ENCODE measurements at places on chromosomes 6 and 20.

- no peak for DNase-seq
Observed at GRCh38 chr20:63064745-63065711, 58.3 kb upstream of the BHLHE23 start.

GRCh38 chr6:30214657-30214982 is 1.4 kb upstream of the TRIM26 start:
- no peak for DNase-seq

DNA sequence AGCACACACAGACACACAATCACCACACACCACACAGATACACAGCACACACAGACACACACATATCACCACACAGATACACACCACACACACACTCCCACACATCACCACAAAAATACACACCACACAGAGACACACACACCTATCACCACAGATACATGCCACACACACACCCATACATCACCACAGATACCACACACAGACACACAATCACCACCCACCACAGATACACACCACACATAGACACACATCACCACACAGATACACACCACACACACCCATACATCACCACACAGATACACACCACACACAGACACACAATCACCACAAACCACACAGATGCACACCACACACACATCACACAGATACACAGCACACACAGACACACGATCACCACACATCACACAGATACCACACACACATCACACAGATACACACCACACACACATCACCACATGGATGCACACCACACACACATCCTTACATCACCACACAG is 74.0 kb downstream of the GRM4 start:
- no peak for DNase-seq

- no peak for DNase-seq
Observed at GRCh38 chr20:10965936-10966470, 292.2 kb upstream of the JAG1 start.

GRCh38 chr6:38603496-38603895 is 36.2 kb downstream of the BTBD9 start:
- no peak for DNase-seq

DNA sequence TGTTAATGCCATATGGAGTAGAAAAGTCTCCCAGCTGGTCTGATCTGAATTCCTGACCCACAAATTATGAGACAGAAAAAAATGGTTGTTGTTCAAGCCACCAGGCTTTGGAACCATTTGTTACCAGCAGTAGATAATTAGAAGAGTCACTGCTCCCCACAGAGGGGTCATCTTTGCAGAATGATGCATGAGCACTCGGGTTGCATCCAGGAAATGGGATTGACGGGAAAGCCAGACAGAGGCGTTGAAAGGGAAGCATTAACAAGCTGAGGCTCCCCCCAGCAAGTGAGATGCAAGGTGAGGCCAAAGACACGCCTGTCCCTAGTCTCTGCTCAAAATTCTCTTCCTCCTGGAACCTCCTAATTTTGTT is 182.5 kb downstream of the SYNDIG1 start:
- no peak for DNase-seq

DNA sequence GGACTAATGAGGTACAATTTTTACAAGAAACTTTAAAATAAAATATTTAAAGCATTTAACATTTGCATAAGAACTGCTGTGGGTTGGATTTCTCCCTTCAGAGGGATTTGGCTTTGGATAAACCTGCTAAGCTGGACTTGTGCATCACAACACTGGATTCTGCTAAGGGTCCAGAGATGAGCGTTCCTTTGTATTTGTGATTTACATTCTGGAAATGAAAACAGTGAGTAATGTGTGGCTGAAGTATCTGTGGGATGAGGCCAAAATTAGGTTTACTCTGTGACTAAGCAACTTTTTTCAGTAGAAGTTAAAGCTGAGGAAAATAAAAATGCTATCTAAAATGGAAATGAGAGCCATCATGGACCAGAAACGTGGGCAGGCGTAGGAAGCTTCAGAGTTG is 494.3 kb downstream of the EPM2A start:
- no peak for DNase-seq

DNA sequence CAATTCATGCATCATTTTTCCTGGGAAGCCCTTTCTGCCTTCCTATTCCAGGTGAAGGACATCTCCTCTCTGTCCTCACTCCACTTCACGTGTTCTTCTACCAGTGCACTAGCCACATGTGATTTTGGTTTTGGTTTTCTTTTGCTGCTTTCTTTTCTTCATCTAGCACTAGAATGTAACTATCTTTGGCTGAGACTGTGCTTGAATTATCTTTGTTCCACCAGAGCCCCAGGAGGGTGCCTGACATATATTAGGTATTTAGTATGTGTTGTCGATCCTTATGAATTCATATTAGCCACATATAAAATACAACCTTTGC is 79.9 kb downstream of the VGLL2 start:
- DNase-seq: no peak

GRCh38 chr6:32539839-32540238 is 9.8 kb upstream of the HLA-DRB5 start:
- no peak for DNase-seq

DNA sequence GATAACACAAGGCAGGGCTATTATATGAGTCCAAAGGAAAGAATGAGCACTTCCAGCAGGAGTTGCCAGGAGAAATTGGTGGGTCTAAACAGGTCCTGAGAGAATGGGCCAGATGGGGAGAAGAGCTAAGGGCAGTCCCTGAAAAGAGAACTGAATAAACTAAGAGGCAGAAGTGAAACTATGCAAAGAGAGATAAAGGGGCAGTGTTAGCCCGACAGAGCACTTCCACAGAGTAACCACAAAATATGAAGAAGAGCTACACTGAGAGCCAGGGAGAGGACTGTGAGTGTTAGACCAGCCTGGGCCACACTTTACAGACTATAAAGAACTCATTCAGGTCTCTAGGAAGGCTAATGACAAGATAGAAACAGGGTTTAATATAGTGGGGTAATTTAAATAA is 43.8 kb downstream of the RALGAPA2 start:
- no peak for DNase-seq

- no peak for DNase-seq
Observed at GRCh38 chr6:18388271-18388670, 1.1 kb downstream of the RNF144B start.

- no peak for DNase-seq
Observed at GRCh38 chr6:141682391-141682790, 450.3 kb upstream of the GJE1 start.

DNA sequence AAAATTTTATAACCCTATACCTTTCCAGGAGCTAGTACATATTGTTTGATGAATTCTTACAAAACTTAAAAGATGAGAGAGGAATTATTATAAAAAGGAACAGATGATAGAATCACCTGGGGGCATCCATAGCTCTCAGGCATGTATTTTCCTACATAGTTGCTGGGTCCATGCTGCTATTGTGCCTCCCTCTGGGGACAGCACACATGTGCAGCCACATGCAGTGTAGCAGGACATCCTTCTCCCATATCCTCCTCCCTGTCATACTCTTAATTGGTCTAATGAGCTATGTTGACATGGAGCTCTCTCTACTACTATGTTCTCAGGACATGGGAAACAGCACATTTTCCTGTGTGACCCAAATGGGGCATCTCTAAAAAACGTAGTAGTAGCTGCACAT is 898.2 kb upstream of the MAP3K7 start:
- no peak for DNase-seq

GRCh38 chr6:122709922-122710512 is 69.5 kb upstream of the FABP7 start:
- no peak for DNase-seq

DNA sequence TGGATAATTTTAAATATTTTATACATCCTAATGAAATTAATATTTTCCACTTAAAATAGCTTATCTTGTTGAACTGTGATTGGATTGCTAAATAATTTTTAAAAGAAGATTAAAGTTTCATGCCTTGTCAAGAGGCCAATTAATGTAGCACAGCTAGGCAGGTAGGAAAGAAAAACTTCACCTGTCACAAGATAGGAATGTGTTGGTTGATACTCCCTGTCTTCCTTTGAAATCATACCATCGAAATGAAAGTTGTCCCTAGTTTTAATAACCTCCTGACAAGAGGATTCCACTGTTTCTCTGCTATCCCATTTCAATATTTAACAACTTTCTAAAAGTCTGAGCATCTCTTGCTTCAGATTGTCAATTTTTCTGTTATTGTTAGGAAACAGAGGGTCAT is 80.8 kb downstream of the BMP6 start:
- DNase-seq: no peak

DNA sequence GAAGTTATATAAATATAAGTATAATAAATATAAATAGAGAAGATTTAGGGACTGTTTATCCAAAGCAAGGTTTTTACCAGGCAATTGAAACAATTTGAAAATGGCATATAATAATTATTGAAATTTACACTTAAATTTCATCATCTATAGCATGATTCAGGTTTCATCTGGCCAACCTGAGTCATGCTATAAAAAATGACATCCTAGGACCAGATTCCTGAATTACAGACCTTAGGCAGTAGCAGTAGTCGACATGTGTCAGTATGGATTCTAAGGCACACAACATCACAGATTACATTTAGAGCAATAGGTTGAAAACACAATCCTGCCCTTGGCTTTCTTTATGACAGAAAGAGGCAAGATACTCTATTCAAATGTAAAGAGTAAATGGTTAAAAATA is 592.3 kb downstream of the PHF3 start:
- DNase-seq: no peak

GRCh38 chr6:127514773-127515227 is 4.3 kb downstream of the MTCL3 start:
- peak; percentile 65 for DNase-seq

- DNase-seq: no peak
Observed at GRCh38 chr6:131250122-131250521, 114.9 kb downstream of the AKAP7 start.

GRCh38 chr20:46962452-46963195 is 68.0 kb downstream of the EYA2 start:
- no peak for DNase-seq

DNA sequence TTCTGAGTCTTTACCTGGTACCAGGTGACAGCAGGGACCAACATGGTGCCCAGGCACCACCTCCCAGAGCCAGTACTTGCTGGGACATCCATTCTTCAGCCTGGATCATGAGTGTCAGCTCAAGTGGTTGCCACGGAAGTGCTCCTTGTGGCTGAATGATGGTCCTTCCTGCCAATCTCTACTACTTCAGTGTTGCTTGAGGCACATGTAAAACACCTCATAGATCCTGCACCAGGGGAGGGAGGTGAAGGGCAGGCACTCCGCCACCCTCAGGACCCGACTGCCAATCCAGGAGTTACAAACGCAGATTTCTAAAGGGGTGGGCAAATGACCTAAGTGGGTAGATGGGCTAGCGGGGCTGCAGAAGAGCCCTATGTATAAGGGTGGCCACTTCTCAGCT is 226.0 kb downstream of the PREX1 start:
- no peak for DNase-seq

- no peak for DNase-seq
Observed at GRCh38 chr20:47999166-47999565, 213.9 kb upstream of the SULF2 start.

DNA sequence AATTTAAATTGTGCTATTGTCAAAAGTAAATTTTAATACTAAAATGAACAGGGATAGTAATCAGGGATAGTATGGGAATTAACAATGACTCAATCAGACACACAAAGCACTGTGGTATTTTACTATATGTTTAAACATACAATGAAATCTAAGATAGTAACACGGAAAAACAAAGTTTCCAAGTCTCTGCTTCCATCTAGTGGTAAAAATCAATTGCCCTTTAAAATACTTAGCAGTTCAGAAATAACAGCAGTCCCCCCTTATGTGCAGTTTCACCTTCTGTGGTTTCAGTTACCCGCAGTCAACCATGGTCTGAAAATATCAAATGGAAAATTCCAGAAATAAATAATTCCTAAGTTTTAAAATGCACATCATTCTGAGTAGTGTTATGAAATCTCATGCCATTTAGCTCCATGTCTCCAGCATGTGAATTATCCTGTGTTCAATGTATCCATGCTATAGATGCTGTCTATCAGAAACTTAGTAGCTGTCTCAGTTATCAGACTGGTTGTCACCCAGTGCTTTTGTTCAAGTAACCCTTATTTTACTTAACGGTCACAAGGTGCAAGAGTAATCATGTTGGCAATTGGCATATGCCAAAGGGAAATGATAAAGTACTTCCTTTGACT is 58.5 kb downstream of the AHI1 start:
- DNase-seq: peak; percentile 40

- no peak for DNase-seq
Observed at GRCh38 chr6:35448191-35448590, 3.9 kb upstream of the FANCE start.

DNA sequence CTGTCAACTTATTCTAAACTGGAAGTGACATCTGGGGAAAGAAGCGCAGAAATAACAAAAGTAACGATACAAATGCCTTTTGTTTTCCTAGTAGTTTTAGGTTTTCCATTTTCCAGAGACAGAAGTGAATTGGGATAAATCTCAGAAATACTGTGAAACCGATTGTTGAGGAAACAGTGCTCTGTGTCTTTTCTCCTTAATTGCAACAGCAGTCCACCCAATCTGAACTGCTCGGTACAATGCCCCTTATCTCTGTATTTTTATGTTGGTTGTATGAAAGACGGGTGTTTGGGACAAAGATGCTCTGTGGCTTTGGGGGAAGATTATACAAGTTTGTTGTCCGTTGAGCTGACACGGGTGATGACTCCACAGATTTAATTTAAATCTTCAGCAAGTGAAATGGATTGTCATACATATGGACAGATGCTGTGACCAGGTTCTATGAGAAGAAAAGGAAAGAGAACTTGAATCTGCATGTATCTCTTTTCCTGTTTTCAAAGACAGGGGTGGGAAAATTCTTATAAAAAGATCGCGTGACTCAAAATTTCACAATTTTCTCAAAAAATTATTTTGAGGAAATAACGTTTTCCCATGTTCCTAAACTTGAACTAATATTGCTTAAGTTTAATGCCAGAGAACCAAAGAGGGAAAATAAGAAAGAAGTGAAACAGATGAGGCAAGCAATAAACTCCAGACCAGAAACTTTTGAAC is 41.2 kb downstream of the SASH1 start:
- no peak for DNase-seq

DNA sequence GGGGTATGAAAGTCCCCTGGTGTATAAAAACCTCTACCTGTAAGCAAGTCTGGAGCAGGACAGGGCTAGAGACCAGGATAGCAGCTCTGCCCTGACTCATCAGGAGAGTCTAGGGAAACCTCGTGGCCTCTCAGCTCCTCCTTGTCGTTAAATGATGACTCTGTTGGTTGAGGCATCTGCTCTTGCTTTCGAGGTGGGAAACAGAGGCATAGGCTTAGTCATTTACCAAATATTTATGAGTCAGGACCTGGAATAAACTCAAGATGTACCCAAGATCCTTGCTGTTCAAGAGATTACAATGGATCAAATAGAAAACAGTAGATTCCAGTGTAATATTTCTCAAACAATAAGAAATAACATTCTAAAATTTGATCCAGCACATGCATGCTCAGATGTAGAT is 5.5 kb downstream of the MANBAL start:
- no peak for DNase-seq

- peak; percentile 76 for DNase-seq
Observed at GRCh38 chr6:73521351-73521985, 636 bp upstream of the EEF1A1 start.

- no peak for DNase-seq
Observed at GRCh38 chr6:123213921-123214320, 217.9 kb downstream of the CLVS2 start.

GRCh38 chr6:2767657-2768524 is 2.7 kb downstream of the WRNIP1 start:
- DNase-seq: no peak

GRCh38 chr6:154878871-154879491 is 116.1 kb upstream of the TIAM2 start:
- no peak for DNase-seq

All from NCI-H1105 treated with DMSO at 0.1 percent for 48 hours (cell line).